ENCODE measurements at places on chromosomes 3 and 15.

GRCh38 chr15:80176443-80176842, 23.6 kb downstream of the FAH start:
- DNase-seq, result no peak

GRCh38 chr3:126540951-126541627, 17.1 kb downstream of the CHST13 start:
- no peak for DNase-seq

DNA sequence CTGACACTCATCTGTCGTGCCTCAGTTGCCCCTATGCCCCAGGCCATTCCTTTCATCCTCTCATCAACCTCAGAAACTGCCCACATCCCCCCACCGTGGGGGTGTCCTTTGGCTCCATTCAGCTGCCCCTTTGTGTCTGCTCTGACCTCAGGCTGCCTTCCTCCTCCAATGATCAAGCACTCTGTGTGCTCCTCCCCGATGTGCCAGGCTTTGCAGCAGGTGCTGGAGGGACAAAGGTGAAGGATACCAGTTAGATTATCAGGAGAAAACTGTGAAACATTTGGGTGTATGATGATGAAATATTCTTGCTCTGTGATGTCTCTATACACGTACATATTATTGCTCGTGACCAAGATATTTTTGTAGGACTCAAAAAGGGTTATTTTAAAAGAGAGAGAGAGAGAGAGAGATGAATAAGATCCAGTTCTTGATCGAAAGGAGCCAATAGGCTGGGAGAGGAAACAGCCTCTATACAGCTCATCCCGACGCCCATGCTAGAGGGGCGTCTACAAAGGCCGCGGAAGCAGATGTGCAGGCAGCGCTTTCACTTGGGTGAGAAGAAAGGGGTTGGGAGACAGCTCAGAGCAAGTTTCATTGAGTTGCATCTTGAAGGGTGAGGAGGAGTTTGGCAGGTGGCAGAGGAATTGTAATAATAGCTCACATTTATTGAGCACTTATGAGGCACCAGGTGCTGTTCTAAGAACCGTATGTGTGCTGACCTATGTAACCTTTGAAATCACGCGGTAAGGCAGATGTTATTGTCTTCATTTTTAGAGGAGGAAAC, 28.3 kb upstream of the ADCY5 start:
- DNase-seq, result no peak

DNA sequence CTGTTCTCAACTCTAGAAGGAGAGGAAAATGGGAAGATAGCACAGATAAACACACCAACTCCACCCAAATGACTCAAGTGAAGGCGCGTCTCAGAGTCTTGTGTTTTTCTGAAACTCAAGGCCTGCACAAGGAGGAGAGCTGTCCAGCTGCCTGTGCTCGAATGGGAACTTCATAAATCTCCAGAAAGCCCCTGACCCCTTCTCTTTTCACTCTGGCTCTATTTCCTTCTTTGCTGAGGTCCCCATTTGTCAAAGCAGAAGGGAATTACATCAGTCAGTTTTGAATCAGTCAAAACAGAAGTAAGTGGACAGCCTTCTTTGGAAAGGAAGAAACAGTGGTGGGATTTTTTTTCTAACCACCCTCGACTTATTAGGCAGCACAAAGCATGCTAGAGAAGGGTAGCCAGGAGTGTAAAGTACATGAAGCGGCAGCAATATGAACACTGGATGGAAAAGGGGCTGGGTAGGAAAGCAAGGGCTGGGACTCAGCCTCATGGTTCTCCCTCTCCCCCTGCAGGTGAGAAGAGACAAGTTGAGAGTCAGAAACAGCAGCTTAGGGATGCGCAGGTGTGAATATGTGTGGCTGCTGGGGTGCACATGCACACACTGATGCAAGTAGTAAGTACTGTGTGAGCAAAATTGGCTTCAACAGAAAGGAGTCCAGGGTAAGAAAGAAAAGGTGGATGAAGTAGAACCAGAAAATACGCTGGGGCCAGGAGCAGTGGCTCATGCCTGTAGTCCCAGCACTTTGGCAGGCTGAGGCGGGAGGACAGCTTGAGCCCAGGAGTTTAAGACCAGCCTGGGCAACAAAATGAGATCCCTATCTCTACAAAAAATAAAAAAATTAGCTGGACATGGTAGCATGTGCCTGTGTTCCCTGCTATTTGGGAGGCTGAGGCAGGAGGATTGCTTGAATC, 36.6 kb upstream of the MAGEF1 start:
- DNase-seq, result no peak

DNA sequence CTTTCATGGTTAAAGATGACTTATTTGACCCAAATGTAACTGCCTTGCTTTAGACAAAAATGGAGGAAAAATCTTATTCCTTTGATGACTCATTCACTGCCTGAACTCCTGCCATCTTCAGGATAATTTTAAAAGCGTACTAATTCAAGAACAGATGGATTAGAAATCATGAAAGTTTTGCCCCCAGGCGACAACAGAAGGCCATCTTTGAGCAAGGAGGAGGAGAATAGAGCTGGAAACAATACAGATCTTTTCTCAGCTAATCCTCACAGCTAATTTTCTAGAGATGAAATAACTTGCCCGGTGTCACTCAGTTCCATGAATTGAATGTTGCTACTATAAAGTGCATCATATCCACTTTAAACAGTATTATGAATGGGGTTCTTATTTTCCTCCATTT, 324.7 kb upstream of the RARB start:
- DNase-seq, result no peak

DNA sequence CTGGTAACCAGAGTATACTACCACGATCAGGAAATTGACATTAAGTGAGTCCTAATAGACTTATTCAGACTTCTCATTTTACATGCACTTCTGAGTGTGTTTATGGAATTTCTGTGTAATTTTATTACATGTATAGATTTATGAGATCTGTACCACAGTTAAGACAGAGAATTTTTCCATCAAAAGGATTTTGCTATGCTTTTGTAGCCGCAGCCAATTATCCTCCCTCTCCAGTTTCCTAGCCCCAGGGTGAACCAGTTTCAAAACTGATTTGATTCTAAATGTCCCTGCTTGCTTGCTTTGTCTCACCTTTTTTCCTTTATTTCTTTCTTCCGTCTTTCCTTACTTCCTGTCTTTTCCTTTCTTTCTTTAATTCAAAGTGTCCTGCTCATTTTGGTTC, 661.2 kb upstream of the BCHE start:
- DNase-seq, result no peak

DNA sequence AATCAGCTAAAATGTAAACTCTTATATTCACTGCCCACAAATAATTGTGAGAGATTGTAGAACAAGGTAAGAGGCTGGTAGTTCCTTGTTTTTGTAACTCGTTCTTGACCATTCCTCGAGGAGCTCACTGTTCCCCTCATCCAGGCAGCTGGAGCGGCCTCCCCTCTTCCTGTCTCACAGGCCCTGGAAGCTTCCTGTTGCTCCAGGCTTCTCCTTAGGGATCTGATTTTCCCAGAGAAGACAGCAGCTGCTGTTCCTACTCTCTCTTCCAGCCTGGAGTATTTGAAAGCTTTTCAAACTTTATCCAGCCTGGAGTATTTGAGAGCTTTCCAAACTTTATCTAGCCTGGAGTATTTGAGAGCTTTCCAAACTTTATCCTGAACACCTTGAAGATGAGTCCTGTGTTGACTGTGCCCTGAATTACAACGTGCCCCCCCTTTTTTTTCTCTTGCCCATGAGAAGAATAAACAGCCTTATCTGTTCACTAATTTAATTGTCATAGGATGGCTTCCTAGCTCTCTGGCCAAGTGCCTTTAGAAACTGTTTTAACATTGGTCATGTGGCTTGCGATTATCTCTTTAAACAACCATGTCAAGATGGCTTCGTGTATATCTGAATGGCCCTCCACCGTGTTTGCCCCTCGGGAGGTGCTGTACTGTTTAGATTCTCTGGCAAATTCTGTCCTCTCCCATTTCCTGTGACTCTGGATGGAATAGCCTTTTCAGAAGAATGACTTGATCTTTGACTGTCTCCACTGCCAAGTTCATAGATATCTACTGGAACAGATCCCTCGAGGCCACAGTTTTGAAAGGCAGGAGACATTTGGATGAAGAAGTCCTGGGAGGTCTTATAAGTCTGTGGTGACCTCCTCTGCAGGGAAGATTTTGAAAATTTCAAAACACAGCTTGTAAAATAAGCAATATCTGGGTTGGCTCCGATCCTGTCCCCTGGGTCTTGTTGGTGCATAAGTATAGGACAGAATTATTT, 4.8 kb downstream of the ADAMTSL3 start:
- DNase-seq, result no peak
